ENCODE measurements at places on chromosomes 16 and 17. TPM values are rescaled to one million over a fixed set of nuclear protein-coding genes. Genes with fewer than 3 reads are reported as not detected.
A peak's percentile ranks its signal among the peaks of the same experiment; 100 is the strongest.

DNA sequence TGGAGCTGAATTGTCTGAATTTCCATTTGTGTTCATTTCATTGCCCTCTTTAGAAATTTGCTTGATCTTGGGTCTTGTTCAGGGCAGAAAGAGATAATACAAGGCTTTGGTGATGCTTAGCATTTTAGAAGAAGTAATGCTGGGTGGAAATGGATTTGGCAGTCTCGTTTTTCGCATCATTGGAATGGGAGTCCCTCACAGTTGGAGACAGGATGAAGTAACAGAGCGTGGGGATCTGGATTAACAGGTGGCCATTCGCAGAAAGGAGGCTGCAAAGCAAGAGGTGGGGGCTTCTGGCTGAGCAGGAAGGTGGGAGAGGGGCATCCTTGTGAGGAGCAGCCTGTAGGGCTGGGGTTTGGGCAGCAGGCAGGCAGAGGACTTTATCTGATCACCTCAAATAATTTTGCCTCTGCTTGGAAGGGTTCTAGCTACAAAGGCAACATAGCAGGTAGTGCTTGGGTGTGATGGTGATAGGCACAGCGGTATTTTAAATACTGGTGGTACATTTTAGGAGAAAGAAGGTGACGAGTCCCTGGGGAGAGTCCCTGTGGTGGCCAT, 17.0 kb downstream of the KSR1 start:
- no peak for DNase-seq

- DNase-seq: no peak
Measured at GRCh38 chr16:87778476-87778829, 12.7 kb upstream of the KLHDC4 start.

GRCh38 chr17:40937384-40937819, at the start of gene KRT23:
Gene KRT23, minus strand, starts transcription at chr17:40937646. Its CDS starts 1,043 bp downstream, at chr17:40936603.
- DNase-seq: no peak

GRCh38 chr16:13528691-13529090, 391.3 kb upstream of the ERCC4 start:
- DNase-seq: no peak

DNA sequence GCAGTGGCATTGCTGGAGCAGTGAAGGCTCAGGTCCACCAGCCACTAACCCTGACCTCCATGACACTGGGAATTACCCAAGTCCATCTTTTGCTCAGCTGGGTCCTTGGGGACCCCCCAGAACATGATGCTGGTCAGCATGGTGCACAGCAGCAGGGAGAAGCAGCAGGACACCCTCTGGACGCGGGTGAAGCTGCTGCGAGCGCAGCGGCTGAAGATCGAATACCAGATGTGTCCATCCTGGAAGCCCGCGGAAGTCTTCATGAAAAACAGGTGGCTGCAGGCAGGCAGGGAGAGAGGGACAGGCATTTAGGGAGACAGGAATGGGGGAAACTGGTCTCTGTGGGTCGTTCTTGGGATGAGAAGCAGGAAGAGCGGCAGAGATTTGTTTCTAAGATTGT, 53.4 kb upstream of the GCSH start:
- no peak for DNase-seq

- no peak for DNase-seq
Measured at GRCh38 chr17:73267648-73268537, 6.2 kb upstream of the CPSF4L start.

- no peak for DNase-seq
Measured at GRCh38 chr16:46787909-46788308, 39.8 kb upstream of the MYLK3 start.

GRCh38 chr16:4293822-4294457, 21.1 kb upstream of the TFAP4 start:
- DNase-seq: no peak

- no peak for DNase-seq
Measured at GRCh38 chr16:46618516-46618915, 2.7 kb downstream of the SHCBP1 start.

- DNase-seq: no peak
Measured at GRCh38 chr16:1311738-1312466, 2.5 kb downstream of the UBE2I start.

GRCh38 chr16:78740269-78740668, 640.8 kb downstream of the WWOX start:
- no peak for DNase-seq

DNA sequence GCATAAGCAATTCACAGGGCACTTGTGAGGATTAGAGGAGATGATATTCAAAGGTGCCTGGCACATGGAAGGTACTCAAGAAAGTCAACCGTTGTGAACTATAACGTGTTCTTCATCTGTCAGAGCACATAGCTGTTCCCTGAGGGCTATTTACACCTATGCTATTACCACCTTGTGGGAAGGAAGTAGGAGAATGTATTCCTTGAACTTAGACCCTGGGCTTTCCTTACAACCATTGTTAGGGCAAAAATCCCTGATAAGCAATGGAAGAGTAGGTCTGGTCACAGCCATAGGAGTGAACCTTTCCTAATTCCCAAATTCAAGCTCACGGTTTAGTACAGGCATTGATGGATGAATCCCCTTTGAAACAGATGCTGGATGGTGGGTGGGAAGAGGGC, 188.6 kb downstream of the HAPSTR1 start:
- DNase-seq: no peak

DNA sequence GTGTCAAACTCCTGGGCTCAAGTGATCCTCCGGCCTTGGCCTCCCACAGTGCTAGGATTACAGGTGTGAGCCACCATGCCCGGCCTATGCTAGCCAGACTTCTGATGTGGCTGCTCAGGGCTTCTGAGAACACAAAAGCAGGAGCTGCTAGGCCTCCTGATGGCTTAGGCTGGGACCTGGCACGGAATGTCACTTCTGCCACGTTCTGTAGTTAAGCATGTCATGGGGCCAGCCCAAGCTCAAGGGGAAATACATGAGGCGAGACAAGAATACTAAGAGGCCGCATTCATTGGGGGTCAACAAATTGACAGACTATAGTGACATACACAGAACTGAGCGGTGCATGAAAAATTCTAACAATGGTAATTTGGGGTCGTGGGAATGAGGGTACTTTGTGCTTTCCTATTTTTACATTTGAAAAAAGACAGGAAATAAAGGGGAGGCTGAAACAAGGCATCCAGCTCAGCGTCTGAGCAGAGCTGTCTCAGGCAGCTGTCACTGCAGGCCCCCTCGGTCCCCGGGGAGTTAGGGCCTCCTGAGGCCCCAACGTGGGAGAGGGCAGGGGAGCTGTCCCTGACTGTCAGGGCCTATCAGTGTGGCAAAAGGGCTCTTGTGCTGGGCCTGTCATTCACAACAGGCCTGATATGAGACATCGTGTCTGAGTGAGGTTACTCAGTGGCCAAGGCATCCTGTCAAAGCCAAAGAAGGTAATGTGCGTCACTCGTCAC, 26.4 kb downstream of the CFAP20 start:
- no peak for DNase-seq

DNA sequence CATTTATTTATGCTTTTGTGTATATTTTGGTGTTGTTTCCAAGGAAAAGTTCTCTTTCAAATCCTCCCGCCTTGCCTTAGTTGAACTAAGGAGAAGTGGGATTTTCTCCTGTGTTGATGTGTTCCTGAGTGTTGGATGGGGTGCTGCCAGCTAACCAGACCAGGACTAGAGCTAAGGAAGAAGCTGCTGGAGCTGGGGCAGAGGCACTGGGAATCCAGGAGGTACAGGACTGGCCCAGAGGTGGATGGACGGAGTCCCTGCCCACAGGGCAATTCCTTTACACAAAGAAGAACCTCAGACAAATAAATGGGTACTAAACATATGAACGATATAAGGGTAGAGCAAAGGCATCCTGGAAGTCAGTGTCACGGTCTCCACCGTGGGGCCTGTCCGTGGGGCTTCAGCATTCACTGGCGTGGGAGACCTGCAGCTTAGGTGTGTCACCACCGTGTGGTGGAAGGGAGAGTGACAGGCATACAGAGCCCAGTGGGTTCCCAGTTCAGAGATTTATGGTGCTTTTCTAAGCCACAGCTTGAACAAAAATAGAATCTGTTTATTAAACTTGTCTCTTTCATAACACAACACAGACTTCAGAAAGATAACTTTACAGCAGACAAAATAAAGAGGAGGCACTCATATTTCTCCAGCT, 270.7 kb downstream of the NTN1 start:
- DNase-seq: peak; percentile 8

DNA sequence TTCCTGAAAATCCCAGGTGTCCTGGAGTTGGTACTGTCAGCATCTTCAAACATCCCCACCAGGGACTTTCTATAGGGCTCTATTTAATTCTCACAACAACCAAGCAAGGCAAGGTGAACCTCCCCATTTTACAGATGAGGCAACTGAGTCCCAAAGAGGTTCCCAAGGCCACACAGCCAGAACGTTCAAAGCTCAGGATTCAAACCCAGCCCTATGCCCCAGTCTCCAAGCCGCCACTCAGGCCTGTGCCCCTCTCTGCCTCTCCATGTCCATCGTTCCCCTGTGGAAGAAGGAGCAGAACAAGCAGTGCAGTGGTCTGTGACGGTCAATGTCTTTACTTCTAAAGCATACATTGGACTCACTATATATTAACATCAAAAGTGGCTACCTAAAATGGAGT, 6.1 kb downstream of the ZNF319 start:
- DNase-seq: no peak

- DNase-seq: no peak
Measured at GRCh38 chr16:83115491-83116232, 488.9 kb downstream of the CDH13 start.

GRCh38 chr17:47898241-47898640, 2.2 kb downstream of the SP2 start:
- no peak for DNase-seq

DNA sequence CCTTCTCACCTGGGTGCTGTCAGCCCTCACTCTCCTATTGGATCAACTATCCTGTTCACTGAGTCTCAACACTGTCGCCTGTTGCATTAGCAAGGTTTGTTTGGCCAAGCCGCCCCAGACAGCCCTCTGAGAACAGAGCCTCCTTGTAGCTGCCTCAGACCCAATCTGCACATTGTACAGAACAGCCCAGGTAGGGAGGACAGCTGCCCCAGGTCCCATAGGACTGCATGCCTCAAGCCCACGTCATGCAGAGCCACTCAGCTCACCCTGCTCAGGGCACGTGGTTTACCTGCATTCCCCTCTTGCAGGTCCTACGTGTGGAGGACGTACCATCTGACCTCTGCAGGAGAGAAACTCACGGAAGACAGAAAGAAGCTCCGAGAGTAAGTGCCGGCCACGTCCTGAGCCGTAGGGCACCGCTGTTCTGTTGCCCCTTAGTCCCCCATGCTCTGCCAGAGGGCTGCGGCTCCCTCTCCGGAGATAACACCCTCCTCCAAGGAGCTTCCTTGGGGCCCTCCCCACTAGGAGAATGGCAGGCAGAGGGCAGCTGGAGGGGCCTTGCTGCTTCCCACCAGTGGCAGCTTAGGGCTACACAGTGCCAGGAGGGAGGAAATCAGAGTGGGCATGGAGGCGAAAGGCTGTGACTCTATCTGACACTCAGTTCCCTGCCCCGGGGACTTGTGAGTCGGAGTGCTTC, 2.8 kb downstream of the SNRNP25 start:
- no peak for DNase-seq

DNA sequence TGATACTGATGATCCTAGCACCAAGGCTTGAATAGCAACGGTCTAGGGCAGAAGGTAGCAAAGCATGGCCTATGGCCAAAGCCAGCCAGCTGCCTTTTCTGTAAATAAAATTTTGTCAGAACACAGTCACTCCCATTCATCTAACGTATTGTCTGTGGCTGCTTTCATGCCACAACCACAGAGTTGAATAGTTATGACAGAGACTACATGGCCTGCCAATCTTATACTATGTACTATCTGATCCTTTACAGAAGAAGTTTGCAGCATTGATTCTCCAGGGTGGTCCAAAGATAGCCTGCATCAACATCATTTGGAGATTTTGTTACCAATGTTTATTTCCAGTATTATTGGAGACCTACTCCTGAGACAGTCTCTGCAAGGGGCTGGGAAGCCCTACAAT, 19.9 kb upstream of the MMD start:
- DNase-seq: no peak

DNA sequence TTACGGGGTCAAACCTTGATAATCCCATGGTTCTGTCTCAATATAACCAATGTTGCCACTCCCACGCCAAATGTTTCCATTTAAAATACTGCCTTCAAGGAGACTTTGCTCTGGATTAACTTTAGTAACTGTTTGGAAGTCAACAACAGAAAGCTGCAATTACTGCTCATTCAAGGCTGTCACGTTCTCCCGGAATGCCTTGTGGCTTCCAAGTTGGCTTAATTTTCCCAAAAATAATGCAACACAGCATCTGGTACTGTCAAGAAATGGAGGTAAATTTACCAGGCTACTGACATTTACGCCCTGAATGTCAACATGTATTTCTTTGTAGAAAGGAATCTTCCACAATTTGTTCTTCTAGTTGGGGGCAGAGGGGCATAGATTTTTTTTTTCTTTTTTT, 38.2 kb downstream of the GPRC5B start:
- no peak for DNase-seq

- no peak for DNase-seq
Measured at GRCh38 chr16:5022521-5022920, 11.2 kb downstream of the NAGPA start.

DNA sequence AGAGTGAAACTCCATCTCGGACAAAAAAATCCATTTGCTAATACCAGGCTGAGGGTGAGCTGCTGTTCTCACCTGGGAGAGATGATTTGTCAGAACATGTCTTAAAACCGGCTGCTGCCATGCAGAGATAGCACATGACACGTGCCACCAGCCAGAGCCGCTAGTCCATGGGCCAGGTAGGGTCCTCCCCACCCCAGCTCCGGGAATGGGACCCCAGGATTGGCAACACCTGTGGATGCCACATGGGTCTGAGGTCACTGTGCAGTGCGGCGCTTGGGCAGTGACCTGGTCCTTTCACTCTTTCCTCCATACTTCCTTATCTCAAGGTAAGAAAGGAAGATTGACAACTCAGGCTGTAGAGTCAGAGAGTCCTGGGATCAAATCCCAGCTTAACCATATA, 393.3 kb upstream of the TNRC6C start:
- DNase-seq: no peak

Gene PYY
- polyA plus RNA-seq: not detected

Gene PHOSPHO1
- polyA plus RNA-seq: 0.05 TPM

Gene PRR35
- not detected for polyA plus RNA-seq

Gene ZNF771
- polyA plus RNA-seq: 10.1 TPM

Gene RGS11
- 0.33 TPM for polyA plus RNA-seq

Gene PRSS8
- not detected for polyA plus RNA-seq

Gene CES4A
- 2.8 TPM for polyA plus RNA-seq

Gene TNK1
- polyA plus RNA-seq: 0.22 TPM

Gene TBC1D3H
- polyA plus RNA-seq: not detected

Gene ZP2
- polyA plus RNA-seq: not detected

Gene DCUN1D3
- 12.0 TPM for polyA plus RNA-seq

Gene HES7
- not detected for polyA plus RNA-seq

Gene TMEM235
- not detected for polyA plus RNA-seq

Gene TBC1D28
- polyA plus RNA-seq: not detected

Gene CCL4
- polyA plus RNA-seq: not detected

Gene RPGRIP1L
- 9.1 TPM for polyA plus RNA-seq

Gene CACNG1
- polyA plus RNA-seq: not detected

Measured in AG04450 (cell line).